Right kidney (tissue), 9 donors: ENCODE measurements at places on chromosomes 16 and 17.
A peak's percentile ranks its signal among the peaks of the same experiment; 100 is the strongest.

DNA sequence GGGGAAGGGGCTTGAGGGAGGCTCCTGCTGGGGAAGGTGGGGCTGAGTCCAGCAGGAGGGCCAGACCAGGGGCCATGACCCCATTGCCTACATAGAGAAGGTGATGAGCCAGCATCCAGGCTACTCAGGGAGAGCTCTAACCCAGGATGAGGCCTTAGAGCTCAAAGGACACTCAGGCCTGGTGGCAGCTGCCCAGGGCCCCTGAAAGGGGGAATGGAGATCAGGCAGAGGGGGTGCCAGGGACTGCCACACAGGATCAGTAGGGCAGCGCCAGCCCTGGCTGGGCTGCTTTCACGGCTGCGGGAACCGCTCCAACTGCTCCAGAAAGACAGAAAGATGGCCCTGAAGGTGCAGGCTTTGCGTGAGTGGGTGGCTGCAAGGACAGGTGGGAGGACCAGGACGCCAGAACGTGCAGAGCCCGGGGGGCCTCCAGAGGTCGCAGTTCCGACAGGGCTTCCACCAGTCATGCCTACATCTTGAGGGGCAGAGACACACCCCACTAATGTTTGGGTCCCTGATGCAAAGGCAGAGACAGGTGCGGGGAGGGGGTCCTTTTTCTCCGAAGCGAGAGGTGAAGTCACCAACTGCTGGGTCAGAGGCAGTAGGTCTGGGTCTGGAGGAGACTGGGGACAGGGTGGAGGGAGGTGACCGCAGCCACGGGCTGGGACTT, 882 bp upstream of the ATP6V0C start:
- DNase-seq, result no peak

DNA sequence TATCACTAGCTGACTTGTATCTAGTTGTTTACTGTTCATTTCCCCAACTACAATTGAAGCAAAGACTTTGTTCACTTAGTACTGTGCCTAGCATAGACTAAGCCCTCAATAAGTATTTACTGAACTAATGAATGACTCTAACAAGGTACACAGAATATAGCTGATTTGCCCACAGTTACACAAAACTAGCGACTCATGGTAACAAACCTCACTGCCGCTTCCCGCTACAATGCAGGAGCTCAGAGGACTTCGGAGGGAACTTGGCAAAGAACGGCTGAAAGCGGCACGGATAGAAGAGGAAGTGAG, 524 bp downstream of the EFTUD2 start:
- no peak for DNase-seq

- no peak for DNase-seq
Measured at GRCh38 chr17:34825102-34825501, 136.2 kb downstream of the CCT6B start.

- DNase-seq, result peak; percentile 45
Measured at GRCh38 chr17:79844869-79845600, 5.8 kb upstream of the CBX4 start.

GRCh38 chr17:63631626-63632025, 9.4 kb downstream of the MAP3K3 start:
- DNase-seq, result no peak

- DNase-seq, result no peak
Measured at GRCh38 chr16:50208460-50208931, 55.4 kb downstream of the TENT4B start.

GRCh38 chr17:61460796-61461585, 8.8 kb downstream of the TBX4 start:
- DNase-seq, result no peak

- no peak for DNase-seq
Measured at GRCh38 chr16:68257251-68257905, 6.9 kb upstream of the SLC7A6 start.

- no peak for DNase-seq
Measured at GRCh38 chr17:46732754-46733398, 85.6 kb downstream of the WNT3 start.

- no peak for DNase-seq
Measured at GRCh38 chr16:21563676-21564075, 35.7 kb upstream of the METTL9 start.

- no peak for DNase-seq
Measured at GRCh38 chr16:27444470-27444869, 42.5 kb downstream of the IL21R start.

GRCh38 chr17:68087851-68088250, 52.3 kb downstream of the KPNA2 start:
- DNase-seq, result no peak

DNA sequence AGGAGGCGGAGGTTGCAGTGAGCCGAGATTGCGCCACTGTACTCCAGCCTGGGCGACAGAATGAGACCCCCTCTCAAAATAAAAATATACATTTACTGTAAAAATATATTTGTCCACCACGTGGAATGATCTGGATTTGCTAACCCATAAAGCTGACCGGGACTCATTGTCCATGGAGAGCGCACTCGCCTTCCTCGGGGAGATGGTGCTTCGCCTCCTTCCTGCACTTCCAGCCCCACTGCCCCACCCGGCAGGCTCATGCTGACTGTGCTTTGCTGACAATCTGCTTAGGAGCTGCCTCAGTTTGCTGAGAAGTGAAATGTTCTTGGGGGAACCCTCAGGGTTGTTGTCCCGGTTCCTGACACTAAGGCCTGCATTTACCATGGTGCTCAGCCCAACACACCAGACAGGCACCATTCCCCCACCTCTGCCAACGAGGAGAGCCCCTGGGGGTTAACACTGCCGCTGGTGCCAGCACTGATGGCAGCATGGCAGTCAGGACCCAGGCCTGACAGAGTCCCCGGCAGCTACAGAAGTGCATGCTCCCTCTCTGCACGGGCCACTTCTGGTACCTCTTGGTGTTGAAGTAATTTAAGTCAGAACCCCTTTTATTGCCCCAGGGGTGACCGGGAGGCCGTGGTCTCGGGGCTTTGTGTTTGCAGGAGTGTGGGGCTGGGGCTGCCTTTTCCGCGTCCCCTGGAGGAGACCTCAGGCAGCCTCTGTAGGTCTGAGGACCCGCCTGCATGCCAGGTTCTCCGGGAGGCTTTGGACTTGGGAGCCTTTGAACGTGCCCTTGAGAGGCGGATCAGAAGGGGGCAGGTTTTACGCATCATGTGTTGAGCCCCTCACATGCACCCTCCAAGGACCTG, 2.5 kb downstream of the NUBP2 start:
- no peak for DNase-seq

DNA sequence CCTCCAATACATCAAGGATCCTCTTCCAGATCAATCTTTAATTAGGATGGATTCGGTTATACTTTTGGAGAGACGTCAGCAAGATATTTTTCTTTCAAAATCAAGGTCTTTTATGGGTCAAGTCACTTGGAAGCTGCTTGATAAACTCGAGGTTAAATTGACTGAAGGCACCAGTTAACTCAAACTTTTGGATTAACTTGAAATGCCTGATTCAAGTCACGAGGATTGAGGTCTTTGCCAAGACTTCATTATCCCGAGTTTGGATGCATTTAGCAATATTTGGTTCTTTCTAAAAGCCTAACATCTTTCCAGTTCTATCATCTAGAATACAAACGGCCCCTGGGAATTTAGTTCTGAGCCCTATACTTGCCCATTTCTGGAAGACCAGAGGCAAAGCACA, 82.9 kb downstream of the MYH11 start:
- DNase-seq, result no peak

- no peak for DNase-seq
Measured at GRCh38 chr16:50316102-50316847, 49.9 kb downstream of the ADCY7 start.
